ENCODE measurements at places on chromosomes 6 and 20.

- DNase-seq = no peak
These were observed 54.0 kb downstream of the PSMG4 start for GRCh38 chr6:3312604-3313231.

- DNase-seq = no peak
These were observed 477.1 kb downstream of the BTBD3 start for GRCh38 chr20:12394786-12395185.

- peak; percentile 94 for DNase-seq
These were observed 55.0 kb downstream of the TRIM38 start for GRCh38 chr6:26017632-26017966.

GRCh38 chr20:56004611-56005388 is 519 bp downstream of the CBLN4 start:
- DNase-seq = peak; percentile 14

DNA sequence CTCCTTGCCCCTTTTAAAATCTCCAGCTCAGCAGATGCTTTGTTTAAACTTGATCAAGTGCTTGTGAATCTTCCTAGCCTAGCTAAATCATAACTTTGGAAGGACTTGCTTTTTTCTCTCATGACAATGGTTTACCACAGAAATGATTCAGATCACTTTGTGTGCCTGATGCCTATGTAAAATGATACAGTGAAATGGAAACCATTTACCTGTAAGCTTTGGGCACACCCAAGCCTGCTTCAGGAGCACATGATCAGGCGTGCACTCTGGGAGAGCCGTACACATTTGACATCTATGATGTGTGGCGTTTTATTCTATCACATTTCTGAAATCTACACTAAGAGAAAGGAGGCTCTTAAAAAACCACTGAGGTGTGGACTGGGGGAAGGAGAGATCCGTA is 41.1 kb downstream of the PTPN1 start:
- no peak for DNase-seq

GRCh38 chr6:68572525-68572924 is 62.6 kb upstream of the ADGRB3 start:
- DNase-seq = no peak

- DNase-seq = no peak
These were observed 83.5 kb upstream of the CCN6 start for GRCh38 chr6:111970426-111970825.

DNA sequence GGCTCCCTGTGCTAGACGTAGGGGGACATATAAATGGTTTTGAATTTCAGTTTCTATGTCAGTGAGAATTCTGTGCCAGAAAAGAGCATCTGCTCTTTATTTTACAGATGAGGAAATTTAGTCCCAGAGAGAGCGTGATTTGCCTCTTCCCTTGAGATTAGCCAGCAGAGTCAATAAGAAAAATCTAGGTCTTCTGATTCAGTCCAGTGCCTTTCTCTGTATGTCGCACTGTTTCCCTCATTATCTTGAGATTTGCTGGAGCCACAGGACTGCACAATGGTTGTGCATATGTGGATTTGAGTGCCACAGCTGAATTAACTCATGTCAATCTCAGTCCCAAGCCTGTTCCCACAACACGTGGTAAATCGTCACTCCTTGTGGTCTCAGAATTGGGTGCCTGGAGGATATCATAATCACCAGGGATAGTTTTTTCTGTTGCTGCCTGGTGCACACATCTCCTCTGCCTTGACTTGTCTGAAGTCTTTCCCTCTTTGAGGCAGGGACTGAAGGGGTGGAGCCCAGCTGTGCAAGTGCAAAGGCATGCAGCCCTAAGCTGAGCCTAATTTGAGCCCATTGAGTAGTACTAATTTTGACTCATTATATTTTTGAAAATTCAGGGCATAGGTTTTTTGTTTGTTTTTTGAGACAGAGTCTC is 276.7 kb downstream of the SOX4 start:
- DNase-seq = no peak

DNA sequence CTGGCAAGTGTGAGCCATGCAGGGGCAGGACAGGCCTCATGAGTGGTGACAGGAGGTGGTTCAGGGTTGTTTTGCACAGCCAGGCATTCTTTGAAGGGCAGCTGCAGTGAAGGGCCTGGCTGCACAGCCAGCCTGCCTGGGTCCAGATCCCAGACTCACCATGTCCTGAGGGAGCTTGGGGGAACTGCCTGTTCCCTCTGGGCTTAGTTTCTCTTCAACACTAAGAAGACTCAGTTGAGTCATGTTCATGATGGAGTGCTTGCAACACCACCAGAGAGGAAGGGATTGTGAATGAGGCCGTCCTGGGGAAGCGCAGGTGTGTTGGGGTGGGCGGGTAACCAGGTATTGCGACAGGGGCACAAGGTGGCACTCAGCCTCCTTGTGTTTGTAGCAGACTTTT is 102.4 kb downstream of the CDH26 start:
- DNase-seq = no peak

- DNase-seq = no peak
These were observed 105.7 kb upstream of the LAMP5 start for GRCh38 chr20:9408422-9409300.

DNA sequence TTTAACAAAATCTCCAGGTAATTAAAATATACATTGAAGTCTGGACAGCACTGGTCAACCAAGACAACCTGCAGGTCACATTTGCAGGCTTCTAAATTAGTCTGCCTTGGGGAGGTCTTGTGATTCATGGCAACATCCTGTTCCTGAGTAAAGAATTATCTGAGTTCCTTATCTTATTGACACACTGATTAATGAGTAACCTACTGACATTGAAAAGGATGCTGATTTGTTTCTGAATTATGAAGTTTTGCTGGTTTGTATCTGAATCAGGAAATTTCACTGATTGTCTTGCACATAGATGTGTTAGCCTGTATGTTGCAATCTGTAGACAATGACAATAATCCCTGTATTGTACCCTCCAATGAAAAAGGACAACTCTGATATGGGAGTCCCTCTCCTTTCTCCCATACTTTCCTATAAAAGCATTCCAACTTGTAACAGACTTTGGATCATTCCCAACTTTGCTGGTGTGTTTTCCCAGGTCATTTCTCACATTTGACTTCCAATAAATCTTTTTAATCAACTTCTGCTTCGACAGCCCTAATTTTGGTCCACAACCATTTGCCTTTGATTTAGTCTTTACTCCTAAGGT is 80.0 kb downstream of the LAMP5 start:
- DNase-seq = no peak

DNA sequence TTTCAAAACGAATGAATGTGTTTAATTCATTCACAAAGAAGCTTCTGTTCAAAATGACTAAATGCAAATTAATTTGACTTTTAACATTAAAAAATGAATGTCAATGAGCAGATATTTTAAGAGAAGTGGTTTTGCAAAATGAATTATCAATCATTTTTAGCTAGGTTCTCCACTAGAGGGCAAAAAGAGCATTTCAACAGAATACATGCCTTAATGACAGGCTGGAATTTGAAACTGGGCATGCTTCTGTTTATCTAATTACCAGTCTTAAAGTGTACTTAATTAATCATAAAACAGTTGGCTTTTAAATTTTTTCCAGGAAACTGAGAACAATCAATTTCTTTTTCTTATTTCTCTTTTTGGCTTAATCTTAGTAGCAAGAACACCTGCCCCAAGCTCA is 63.8 kb upstream of the TINAG start:
- no peak for DNase-seq

DNA sequence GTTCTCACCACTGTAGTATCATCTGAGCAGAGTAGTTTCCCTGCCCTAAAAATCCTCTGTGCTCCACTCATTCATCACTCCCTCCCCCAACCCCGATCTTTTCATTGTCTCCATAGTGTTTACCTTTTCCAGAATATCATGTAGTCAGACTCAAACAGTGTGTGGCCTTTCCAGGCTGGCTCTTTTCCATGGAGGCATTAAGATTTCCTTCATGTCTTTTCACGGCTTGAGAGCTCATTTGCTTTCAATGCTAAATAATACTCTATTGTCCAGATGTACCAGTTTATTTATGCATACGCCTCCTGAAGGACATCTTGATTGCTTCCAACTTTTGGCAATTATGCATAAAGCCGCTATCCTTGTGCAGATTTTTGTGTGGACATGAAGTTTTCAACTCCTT is 235.8 kb downstream of the PHACTR1 start:
- DNase-seq = no peak

DNA sequence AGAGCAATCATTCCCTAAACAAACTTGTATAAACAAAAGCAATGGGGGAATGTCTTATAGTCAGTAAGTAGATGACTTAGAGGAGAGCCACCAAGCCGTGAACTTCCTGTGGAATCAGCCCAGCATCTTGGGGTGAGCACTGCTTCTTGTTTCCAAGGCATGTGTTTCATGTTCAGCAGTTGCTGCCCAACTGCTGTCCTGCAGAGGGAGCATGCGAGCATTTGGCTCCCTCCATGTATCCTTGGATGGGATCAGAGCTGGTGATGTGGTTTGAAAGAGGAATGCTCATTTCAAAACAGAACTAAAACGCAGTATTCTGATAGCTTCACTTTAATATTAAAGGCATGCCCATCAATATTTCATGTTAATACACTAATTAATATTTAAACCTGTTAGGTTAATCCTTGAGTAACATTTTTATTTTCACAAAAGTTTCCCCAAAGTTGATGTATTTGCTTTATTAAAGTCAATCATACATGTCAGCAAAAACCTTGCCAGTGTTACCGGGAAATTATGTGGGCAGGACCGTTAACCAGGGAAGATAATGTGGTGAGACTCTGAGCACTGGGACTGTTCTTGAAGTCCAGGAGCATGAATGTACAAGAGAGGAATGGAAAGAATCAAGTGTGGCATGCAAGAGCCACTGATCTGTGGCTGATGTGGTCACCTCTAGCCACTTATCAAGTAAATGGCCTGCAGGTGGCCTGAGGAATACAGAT is 172.1 kb upstream of the GGTLC1 start:
- DNase-seq = peak; percentile 56

All from kidney (tissue), 22 donors.